Cortex of kidney (tissue), 1 donor: ENCODE measurements at places on chromosomes 2 and 18.

GRCh38 chr2:218880102-218880858 lies at the start of gene WNT10A:
Gene WNT10A (plus strand): TSS chr2:218880852. CDS start chr2:218880996, 144 bp downstream.
- no peak for DNase-seq

GRCh38 chr2:196983934-196984333 lies 57.4 kb upstream of the PGAP1 start:
- DNase-seq = no peak

- no peak for DNase-seq
These were observed 18.6 kb upstream of the ZNF532 start for GRCh38 chr18:58845928-58846724.

DNA sequence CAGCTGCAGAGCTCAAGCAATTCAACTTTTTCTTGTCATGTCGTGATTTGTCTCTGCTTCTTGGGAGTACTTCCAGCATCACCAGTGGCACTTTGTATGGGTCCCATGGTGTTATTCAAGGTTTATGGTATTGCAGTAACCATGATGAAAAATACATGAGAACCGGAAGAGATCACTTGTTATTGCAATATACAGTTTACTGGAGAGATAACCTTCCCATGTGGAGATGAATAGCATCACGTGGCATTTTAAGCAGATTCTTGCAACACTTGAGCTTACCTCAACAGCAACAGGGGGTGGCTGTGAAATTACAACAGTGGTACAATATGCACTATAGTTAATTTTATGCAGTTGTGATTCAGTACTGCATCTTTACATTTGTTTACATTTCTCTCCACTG lies 97.4 kb downstream of the APOB start:
- no peak for DNase-seq

- no peak for DNase-seq
These were observed 162.2 kb upstream of the TACR1 start for GRCh38 chr2:75361486-75361885.

GRCh38 chr2:142286618-142287017 lies 155.8 kb upstream of the LRP1B start:
- DNase-seq = no peak

DNA sequence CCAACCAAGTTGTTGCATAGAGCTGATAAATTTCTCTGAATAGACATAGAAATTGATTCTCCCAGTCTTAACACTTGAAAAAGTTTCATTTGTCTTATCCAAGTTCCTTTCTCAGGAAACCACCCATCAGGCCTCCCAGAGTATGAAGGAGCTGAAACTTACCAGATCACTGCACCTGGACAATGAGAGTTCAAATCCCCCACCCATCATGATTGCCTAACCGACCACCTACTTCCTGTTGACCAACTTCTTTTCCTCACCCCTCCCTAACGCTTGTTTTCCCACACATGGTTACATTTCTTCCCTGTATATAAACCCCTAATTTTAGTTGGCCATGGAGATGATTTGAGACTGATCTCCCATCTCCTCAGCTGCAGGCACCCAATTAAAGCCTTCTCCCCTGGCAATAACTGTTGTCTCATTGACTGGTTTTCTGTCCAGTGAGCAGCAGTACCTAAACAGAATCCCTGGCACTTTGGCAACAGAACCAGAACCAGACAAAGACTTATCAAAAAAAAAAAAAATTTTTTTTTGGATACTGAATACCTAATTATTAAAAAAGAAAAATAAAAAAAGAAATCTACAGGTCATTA lies 103.0 kb downstream of the SPIRE1 start:
- no peak for DNase-seq

DNA sequence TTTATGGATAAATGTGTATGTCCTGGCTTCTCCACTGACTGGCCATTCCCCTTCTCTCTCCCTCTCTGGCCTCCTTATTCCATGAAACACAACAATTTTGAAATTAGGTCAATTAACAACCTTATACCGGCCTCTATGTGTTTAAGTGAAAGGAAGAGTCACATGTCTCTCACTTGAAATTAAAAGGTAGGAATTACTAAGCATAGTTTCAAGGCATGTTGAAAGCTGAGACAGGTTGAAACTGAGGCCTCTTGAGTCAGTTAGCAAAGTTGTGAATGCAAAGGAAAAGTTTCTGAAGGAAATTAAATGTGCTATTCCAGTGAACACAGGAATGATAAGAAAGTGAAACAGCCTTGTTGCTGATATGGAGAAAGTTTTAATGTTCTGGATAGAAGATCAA lies 69.7 kb downstream of the ADAM23 start:
- DNase-seq = no peak

GRCh38 chr2:231326404-231326803 lies 69.1 kb upstream of the B3GNT7 start:
- no peak for DNase-seq

DNA sequence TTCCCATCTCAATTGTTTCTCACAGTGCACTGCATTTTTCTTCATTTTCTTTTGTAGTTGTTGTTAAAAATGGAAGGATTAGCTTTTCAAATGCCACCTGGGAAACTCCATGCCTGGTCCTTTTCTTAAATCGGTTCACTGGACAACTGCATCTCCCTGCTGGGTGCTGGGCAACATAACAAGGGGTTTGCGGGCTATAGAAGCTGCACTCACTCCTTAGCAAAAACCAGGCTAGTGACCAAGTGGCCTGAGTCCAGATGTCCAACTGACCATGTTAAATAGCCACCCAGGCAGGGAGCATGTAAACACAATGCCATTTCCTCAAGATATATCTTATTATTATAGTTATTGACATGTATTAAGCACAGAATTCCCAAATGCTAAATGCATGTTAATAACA lies 264.9 kb downstream of the ICOS start:
- DNase-seq = no peak

- DNase-seq = no peak
These were observed 45.0 kb upstream of the ASPRV1 start for GRCh38 chr2:70006447-70006784.

DNA sequence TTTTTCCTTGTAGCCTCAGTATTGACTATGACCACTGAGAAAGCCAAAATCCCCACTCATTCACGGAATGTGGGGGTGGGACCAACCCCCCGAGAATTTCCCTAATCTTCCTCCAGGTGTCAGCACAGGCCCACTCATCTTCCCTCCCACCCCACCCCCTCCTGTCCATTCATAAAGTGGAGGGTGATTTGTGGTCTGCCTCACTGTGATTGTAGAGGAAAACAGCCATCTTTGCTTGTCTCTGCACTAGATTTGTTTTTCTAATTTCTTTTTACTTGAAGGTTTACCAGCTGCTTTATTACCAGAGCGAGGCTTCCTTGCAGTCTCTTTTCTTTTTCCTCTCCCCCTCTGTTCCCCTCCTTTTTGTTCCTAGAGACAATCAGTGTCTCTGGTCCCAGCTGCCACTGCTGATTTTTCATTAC lies 171.8 kb downstream of the ICOS start:
- no peak for DNase-seq

DNA sequence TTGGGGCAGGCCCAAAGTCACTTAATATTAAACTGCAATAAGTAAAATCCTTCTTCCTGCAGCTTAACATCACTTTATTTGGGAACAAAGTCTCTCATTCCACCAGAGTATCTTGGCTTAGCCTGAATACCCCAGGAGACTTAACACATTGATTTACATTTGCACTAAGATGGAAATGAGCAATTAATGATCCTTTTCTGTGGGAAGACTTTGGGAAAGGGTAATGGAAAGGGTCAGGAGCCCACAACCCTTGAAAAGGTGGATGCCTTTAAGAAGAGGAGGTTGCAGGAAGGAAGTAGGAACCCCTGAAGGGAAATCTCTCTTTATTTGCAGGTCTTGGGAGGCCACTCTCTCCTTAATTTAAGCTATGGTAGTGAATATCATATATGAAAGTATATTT lies 28.0 kb upstream of the BARD1 start:
- no peak for DNase-seq

GRCh38 chr2:44668336-44668735 lies 273.2 kb upstream of the SIX3 start:
- no peak for DNase-seq

DNA sequence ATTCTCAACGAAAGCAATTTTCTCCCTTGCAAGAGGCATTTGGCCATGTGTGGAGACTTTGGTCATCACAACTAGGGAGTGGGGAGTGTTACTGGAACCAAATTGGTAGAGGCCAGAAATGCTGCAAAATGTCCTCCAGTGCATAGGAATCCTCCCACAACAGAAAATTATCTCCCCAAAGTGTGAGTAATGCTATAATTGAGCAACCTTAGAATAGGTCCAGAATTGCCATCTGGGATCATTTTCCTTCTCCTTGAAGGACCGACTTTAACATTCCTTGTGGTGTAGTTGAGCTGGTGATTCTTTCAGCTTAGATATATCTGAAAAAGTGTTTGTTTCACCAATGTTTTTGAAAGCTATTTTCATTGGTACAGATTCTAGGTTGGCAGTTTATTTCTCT lies 111.2 kb upstream of the SMIM21 start:
- no peak for DNase-seq

GRCh38 chr2:193523662-193524061 lies 1328.9 kb upstream of the TMEFF2 start:
- no peak for DNase-seq

GRCh38 chr2:238581126-238581525 lies 154.4 kb downstream of the ASB1 start:
- DNase-seq = no peak

DNA sequence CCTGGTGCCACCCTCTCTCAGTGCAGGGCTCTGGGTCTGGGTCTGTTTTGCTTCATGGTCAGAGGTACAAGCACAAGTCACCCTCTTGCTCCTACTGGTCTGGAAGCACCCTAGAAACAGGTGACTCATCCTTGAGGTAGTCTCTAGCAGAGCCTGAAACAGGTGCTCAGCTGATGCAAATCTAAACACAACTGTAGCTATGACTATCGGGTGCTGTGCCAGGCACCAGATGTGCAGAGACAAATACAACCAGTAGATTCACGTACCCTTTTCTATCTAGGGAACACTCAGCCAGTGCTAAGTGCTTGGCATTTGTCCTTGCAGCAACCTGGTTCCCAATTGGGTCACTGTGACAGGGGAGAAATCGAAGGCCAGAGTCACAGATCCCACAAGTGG lies 140.9 kb upstream of the MYCN start:
- DNase-seq = no peak

- no peak for DNase-seq
These were observed 143.3 kb downstream of the IRS1 start for GRCh38 chr2:226656367-226656766.

DNA sequence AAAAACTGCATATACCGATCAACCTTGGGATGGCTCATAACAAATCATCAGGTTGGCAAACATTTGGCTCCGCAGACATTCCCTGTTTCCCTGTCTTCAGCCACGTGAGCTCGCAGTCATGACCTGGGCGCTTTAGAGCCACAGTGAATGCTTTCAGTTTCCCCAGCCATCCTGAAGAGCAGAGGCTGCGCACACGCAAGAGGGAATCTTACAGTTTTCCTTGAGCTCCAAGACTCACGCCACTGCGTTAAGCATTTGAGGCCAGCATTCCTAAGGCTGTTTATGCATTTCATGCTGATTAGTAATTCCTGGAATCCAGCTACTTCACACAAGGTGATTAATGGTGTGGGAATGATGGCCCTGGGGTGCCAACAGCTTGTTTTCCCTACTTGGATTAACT lies 95.1 kb downstream of the MTCL1 start:
- DNase-seq = no peak

- no peak for DNase-seq
These were observed 247.6 kb upstream of the TRIB2 start for GRCh38 chr2:12469141-12469561.

DNA sequence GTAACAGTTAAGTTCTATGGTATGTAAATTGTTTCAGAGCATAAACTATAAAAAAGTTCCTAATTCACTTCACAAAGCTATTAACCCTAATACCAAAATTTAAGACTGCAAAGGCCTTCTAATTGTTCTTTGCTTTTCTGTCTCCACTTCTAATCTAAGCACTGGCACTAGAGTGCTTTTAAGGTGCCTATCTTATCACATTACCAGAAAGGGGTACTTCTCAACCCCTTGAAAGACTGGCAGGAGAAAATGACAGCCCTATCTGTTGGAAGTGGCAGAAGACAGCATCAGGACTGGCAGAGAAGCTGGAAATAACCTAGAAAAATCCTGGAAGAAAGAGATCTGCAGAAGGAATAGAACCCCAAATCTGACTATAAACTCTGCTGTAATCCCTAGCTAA lies 10.3 kb downstream of the CNRIP1 start:
- DNase-seq = no peak

DNA sequence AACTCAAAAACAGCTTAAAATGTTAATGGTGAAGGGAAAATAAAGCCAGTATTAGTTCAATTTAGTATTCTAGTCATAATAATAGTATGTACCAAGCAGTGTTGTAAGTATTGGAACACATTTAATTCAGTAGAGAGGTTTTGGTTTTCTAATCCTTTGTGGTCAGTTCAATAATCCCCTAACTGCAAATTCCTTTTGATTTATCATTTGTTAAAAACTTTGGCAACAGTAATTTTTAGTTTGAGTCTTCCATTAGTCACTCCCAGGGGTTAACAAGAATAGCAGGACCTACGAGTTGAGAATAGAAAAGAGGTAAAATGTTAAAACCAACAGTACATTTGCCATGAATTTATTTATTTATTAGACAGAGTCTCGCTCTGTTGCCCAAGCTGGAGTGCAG lies 10.7 kb downstream of the MRPL44 start:
- DNase-seq = no peak

GRCh38 chr2:151691631-151692030 lies 42.6 kb downstream of the NEB start:
- no peak for DNase-seq

- DNase-seq = no peak
These were observed 859 bp upstream of the INO80D start for GRCh38 chr2:206086716-206087350.

DNA sequence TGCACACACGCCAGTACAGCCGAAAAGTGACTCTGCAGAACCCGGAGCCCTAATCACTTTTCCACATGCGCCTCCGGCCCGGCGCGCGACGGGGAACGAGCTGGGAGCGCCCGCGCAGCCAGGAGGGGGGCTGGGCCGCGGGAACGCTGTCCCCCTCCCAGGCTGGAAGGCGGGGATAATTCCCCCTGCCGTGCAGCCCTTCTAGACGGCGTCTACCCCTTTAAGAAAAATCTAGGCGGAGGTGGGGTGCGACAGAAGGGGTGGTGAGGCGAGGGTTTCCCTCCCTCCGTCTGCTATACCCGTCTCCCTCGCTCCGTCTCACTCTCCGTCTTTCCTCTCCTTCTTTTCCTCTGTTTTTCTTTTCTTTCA lies 2.4 kb downstream of the CYP26B1 start:
- DNase-seq = no peak

DNA sequence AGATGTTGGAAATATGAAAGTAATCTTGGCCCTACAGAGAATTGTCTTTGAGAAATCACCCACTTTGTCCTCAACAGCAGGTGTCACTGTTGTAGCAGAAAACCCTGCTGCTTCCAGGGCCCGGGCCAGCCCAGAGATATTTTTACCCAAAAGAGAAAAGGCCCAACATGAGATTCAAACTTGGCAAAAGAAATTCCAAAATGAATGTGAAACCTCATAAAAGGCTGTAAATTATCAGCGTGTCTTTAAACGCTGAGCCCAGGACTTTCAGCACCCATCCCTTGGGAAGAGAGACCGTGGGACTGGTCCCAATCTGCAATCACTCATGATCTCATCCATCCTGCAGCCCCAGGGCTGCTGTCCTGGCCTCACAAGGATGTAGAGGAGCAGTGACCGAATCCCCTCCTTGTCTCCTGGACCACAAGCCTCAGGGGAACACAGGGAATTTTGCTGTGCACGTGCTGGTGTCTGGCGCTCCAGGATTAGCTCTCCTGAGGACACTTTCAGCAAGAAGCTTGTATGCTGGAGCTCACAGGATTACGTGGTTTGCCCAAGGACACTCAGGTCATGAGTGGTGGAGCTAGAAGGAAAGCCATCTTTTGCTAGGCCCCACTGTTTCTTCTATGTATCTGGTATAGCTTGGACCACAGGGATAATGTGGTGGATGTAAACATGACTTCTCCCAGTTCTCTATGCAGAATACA lies 202.1 kb downstream of the RNF144A start:
- DNase-seq = no peak

GRCh38 chr2:181715033-181715630 lies 34.8 kb upstream of the NEUROD1 start:
- DNase-seq = no peak
